Hepatic stellate cell (primary cell): ENCODE measurements at places on chromosomes 2 and 18.

DNA sequence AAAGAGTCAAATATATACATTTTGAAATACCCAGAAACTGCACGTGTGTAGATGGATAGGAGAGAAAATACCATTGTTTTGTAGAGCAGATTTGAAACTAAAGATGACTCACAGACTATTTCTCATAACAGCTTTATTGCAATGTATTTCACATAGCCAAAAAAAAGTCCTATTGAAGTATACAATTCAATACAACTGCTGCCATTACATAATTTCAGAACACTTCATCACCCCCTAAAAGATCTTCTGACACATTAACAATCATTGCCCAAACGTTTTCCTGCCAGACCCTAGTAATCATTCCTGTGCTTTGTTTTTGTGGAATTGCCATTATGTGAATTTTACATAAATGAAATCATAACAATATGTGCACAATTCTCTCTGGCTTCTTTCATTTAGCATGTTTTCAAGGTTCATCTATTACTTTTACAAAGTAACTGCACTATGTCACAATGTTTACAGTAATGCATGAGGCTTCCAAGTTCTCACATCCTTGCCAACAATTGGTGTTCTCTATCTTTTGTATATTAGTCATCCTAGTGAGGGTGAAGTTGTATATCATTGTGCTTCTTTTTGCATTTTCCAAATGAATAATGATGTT lies 378.6 kb upstream of the CWC22 start:
- DNase-seq: no peak

DNA sequence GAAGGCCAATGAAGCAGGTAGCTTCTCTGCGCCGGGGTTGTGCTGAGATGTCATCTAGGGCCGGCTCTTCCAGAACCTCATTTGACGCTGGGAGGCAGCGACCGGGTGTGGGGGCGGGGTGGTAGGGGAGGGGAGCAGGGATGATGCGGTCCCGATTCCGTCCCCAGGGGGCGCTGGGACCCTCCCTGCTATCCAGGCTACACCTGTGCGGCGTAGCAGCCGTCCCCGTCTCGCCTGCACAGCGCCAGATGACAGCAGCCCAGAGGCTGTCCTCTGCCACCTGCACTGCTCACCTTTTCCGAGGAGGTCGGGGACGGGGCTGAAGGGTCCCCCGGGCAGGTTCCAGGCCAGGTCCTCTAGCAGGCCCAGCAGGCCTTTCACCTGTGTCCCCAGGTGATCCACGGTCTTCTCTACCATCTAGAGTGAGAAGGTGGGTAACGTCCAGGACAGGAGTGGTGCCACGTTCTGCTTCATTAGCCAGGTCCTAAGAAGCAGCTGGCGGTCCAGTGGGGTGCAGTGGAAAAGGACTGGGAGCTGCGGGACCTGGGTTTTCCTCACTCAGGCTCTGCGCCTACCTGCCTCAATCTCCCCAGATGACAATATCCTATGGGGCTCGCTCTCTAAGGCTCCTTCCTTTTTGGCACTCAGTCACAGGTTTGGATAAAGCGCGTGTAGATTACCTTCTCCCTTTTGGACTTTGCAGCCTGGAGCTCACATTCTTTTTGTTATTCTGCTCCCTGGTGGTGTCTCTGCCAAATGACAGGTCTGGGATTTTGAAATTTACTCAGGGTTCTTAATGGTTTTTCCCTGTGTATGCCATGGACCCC lies 56.0 kb upstream of the RAB6C start:
- no peak for DNase-seq

GRCh38 chr18:75638223-75638775 lies 210.8 kb upstream of the SMIM21 start:
- DNase-seq: peak; percentile 28

DNA sequence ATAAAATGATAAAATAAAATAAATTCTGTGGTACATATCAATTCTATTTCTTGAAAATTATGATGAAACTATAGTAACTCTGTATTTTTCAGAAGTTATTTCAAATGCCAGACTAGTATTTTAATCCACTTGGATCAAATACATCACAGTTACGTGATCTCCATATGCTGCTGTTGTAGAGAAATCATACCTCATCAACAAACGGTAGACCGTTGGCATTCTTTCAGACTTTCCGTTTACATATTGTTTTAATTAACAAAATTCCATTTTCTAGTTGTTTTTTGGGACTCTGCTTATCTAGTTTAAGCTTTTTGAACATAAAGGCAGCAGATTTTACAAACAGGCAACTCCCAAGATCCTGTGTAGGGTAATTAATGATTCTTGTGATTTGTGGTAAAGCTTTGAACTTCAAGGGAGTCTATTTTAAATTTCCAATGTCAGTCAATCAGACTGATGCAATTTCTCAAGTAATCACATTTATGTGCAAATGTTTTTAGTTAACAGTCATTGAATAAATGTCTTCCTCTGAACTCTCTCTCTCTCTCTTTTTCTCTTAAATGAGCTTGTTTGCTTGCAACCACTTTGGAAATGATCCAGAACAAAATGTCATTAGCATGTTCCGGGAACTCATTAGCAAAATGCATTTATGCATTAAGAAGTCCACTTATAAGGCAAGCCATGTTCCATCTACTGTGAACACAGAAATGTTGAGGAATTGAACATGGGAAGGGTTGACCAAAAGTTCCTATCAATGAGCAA lies 31.8 kb downstream of the NYAP2 start:
- DNase-seq: no peak

GRCh38 chr2:197297772-197298318 lies 12.7 kb downstream of the ANKRD44 start:
- DNase-seq: no peak

DNA sequence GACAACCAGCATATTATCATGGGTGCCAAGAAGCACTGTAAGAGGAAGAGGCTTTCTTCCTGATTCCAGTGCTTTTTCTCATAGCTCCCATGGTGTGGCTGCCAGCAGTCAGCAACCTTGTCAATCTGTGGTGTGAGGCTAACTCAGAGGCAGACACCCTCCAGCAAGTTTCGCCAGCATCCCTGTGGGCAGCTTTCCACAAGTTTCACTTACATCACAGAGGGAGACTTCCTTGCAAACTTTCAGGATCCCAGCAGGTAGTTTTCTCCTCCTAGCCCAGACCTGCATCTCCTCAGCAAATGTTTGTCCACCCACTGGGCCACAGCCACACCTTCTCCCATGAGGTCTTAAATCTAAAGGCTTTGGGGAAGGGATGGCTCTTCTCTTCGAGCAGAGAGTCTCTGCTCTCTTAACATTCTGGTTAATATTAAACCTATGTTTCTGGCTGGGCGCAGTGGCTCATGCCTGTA lies 9.1 kb downstream of the DNAH7 start:
- no peak for DNase-seq

DNA sequence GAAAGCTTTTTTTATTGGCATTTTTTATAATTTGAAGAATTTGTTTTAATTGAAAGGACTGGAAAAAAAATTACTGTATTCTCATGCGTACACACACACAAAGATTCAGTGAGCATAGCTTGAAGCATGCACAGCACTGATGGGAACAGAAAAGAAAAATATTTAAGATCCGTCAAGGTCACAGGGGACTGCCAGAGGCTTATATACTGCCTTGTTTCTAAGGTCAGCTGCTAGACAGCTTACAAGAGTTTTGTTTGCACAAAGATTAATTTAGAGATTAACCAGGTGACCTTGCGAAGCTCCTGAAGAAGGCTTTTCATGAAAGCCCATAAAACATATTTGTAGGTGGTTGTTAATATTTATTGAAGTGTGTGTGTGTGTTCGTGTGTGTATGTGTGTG lies 396.3 kb downstream of the TRIB2 start:
- no peak for DNase-seq

- no peak for DNase-seq
These were observed 38.2 kb downstream of the NHEJ1 start for GRCh38 chr2:219122202-219122980.

DNA sequence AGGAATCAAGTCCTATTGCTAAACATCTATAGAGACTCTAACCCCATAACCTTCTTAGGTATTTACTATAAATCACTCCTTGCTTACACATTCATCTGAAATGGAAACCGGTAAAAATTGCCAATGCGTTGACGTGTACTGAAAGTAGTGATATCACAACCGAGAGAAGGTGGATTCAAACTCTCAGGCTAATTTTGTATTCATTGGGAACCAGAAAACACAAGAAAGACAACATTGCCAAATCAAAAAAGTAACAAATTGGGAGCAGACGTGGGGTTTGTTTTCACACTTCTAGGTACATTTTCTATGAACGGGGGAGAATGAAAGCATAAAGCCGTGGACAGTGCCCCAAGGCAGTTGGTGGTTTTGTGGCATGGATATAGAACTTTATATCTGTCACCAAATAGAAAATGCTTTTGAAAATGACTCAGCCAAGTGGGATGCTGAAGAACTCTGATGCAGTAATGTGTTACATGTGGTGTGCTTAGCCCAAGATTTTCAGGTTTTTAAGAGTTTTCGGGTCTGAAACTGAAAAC lies 155.1 kb upstream of the RASGRP3 start:
- DNase-seq: peak; percentile 30

DNA sequence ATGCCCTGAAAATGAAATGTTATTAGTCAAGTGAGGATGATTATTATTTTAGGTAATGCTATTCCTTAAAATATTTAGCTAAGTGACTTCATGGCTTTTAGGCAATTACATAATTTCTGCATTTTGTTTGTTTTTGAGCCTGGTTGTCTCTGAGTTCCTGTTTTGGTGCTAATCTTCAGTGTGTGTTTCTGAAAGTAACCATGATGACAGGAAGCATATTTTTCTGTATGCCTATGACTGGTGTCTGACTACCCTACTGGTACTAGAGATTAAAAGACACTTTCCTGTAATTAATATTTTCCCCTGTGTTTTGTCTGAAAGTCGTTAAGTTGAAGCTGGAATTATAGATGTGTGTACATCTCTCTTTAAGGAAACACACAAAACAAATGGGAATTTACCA lies 295.0 kb upstream of the SPRED2 start:
- DNase-seq: no peak

- no peak for DNase-seq
These were observed 58.5 kb downstream of the DYNC1I2 start for GRCh38 chr2:171745806-171746205.

- no peak for DNase-seq
These were observed 12.7 kb downstream of the ABI2 start for GRCh38 chr2:203340791-203341487.

GRCh38 chr18:49856496-49856895 lies 43.2 kb upstream of the ACAA2 start:
- no peak for DNase-seq

DNA sequence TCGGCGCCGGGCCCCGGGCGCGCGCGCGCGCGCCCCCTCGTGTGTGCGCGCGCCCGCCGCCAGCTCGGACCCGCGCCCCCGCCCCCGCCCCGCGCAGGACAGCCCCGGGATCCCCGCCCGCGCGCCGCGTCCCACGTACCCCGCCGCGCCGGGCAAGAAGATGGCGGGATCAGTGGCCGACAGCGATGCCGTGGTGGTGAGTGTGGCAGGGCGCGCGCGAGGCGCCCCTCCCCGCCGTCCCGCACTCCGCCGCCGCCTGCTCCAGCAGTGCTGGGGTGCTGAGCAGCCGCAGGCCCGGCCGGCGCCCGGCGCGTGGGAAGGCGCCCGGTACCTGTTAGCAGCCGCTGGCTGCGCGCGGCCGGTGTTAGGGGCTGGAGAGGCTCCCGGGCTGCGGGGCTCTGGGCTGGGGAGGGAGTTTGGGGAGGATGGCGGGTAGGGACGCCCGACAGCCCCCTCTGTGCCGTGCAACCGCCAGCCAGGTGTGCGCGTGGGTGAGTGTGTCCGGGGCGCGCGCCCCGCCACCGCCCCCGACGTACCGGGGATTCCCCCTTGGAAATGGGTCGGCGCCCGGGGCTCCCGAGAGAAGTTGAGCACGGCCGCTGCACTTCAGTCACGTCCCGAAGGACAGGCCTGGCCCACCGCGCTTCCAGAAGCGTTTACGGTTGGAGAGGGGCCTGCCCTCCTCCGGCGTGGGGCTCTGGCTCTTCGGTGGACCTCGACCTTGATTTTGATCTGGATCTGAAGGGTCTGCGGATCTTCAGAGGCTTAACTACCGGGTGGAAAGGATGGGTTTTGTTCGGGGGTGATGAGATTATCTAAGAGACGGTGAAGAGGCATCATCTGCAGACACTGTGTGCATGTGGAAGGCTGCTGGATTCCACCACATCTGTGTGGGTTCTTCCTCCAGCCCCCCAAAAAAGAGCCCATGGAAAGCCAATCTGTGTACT lies 697 bp downstream of the LGALSL start:
- peak; percentile 54 for DNase-seq

- no peak for DNase-seq
These were observed 693.4 kb upstream of the TMEFF2 start for GRCh38 chr2:192888109-192888508.

- DNase-seq: no peak
These were observed 14.2 kb downstream of the NAGK start for GRCh38 chr2:71082402-71083252.

DNA sequence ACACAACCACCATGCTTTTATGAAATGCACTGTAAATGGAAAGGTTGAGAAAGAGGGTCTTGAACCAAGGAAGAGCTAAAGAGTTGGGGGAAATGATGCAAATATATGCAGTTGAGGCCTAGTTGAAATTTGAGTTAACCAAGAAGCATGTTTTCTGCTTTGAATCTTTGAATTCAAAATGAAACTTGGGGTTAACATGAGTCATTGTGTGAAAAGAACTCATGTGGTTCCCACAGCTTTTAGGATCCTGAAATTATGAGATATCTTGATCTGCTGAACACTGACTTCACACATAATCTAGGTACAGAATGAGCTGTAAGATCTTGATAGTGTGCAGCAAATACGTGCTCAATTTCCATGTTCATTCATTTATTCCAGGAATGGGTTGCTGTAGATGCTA lies 422.9 kb upstream of the TRIB2 start:
- DNase-seq: no peak

DNA sequence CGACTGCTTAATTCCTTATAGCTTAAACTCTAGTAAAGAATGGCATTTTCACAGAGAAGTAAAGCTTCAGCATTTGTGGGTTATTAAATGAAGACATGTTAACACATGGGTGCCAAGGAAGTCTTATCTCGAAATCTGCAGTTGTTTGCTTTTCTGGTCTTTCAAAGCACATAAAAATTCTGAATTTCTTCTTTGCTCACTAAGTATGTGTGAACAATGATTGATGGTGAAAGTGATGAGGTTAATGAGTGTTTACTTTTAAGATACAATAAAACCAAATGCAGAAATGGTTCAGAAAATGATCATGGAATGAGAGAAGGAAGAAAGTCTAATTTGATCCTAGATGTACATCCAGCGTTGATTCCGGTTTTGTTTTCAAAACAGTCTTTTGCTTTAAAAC lies 234.6 kb upstream of the RAB12 start:
- DNase-seq: no peak

DNA sequence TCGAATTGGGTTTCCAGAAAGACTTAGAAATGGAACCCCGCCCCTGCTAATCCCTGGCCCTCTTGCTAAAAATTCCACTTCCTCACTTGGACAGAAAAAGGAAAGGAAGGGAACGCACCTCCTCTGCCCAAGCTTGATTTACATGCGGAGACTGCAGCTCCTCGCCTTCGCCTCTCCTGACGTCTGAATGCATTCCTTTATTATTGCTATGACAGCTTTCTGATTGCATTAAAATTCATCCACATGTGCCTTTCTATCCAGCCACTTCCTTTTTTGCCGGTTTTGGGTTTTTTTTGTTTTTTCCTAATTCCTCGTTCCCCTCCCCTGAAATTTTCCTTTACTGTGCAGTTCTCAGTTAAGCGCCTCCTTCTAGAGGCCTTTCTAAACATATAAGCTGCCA lies 287.8 kb downstream of the CELF4 start:
- DNase-seq: no peak

GRCh38 chr18:36672437-36673344 lies 156.1 kb downstream of the TPGS2 start:
- peak; percentile 12 for DNase-seq

GRCh38 chr2:239920693-239921365 lies 104.3 kb downstream of the NDUFA10 start:
- no peak for DNase-seq
